ENCODE measurements at places on chromosomes 6 and 20.

DNA sequence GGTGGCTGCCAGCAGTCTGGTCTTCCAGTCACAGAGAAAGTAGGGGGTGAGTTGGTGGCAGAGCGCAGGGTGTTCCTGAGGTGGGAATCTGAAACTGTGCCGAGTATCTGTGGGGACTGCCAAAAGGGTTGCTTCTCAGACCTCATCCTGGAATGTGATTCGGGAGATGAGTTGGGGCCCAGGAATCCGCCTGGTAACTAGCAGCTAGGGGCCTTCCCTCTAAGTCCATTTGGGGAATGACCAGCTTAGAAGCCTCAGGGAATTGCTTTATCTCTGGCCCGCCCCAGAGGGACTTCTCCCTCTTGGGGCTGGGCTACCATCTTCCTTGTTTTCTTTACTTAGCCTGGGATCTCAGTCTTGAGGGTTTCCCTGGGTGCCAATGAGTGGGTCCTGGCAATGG is 49.6 kb downstream of the MOCS1 start:
- no peak for DNase-seq

GRCh38 chr6:69216127-69216526 is 580.7 kb downstream of the LMBRD1 start:
- no peak for DNase-seq

- no peak for DNase-seq
Observed at GRCh38 chr20:10476319-10476724, 41.2 kb downstream of the SLX4IP start.

DNA sequence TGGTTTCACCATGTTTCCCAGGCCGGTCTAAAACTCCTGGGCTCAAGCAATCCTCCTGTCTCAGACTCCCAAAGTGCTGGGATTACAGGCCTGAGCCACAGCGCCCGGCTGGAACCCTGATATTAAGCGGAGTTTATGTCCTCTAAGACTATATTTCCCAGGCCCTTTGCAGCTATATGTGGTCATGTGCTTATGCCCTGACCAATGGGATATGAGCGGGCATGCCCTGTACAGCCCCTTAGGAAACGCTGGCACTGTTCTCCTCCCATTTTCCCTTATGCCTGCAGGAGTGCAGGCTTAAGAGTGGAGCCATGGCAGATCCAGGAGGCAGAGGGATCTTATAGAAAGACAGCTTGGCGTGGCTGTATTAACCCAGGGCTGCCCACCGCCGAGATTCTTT is 29.9 kb downstream of the RSPO4 start:
- DNase-seq: no peak

GRCh38 chr6:110795271-110795670 is 20.0 kb downstream of the CDK19 start:
- DNase-seq: no peak

Measured in frontal cortex (tissue), 4 donors.